ENCODE measurements at places on chromosomes 5 and 9.

GRCh38 chr9:37390759-37391158 lies 31.7 kb upstream of the GRHPR start:
- no peak for DNase-seq

DNA sequence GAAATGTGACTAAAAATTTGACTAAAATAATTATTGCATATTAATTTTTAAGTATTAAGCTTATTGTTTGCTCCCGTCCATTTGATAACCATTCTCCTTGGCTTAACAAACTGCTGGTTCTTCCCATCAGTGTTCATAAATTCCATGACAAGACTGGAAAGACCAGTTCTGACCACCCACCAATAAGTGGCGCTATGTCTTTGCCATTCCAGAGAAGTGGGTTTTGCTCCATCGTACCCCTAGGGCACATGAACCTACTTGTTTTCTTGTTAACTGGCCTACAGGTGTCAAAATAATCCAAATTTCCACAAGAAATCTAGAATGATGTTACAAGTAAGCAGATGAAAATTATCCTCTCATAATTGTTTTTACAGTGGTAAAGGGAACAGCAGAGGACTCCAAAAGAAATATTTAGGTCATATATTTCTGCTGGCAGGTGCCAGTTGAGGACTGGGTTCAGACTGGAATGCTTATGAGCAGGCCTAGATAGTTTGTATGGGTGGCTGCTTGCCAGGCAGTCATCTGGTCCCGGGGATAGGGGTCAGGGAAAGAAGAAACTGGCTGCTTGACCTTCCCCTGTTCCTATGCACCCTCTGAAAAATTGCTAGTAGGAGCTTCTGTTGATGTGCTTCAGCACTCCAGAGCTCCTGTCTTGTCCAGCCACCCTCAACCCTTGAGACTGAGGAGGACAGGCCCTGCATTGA lies 283.1 kb upstream of the ADAMTSL1 start:
- DNase-seq = no peak

- DNase-seq = no peak
Observed at GRCh38 chr9:9498128-9498527, 1114.7 kb downstream of the PTPRD start.

GRCh38 chr5:137599457-137599856 lies 100.3 kb upstream of the SPOCK1 start:
- no peak for DNase-seq

- DNase-seq = no peak
Observed at GRCh38 chr9:87063871-87064270, 116.6 kb upstream of the GAS1 start.

- no peak for DNase-seq
Observed at GRCh38 chr5:30121043-30121442, 1072.4 kb upstream of the CDH6 start.

- no peak for DNase-seq
Observed at GRCh38 chr5:161030229-161030628, 178.2 kb upstream of the ATP10B start.

DNA sequence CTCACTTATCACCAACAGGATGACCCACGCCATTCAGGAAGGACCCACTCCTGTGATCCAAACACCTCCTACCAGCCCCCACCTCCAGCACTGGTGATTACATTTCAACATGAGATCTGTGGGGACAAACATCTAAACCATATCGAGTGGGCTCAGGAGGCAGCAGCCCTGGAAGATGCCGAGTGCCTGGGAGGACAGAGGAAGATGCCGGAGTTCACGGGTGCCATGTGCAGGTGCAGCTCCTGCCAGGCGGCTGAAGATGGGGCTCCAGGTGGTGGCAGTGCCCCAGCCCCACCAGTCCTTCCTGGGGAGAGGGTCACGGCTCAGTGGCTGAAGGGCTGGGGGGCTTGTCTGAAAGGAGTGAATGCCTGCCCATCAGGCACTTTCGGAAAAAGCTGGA lies 6.1 kb upstream of the CEP72 start:
- no peak for DNase-seq

GRCh38 chr5:134509308-134510040 lies 16.0 kb upstream of the JADE2 start:
- DNase-seq = peak; percentile 29

GRCh38 chr9:92265154-92265553 lies 28.3 kb downstream of the IARS1 start:
- DNase-seq = no peak

GRCh38 chr5:75108515-75108914 lies 56.2 kb upstream of the GCNT4 start:
- no peak for DNase-seq

DNA sequence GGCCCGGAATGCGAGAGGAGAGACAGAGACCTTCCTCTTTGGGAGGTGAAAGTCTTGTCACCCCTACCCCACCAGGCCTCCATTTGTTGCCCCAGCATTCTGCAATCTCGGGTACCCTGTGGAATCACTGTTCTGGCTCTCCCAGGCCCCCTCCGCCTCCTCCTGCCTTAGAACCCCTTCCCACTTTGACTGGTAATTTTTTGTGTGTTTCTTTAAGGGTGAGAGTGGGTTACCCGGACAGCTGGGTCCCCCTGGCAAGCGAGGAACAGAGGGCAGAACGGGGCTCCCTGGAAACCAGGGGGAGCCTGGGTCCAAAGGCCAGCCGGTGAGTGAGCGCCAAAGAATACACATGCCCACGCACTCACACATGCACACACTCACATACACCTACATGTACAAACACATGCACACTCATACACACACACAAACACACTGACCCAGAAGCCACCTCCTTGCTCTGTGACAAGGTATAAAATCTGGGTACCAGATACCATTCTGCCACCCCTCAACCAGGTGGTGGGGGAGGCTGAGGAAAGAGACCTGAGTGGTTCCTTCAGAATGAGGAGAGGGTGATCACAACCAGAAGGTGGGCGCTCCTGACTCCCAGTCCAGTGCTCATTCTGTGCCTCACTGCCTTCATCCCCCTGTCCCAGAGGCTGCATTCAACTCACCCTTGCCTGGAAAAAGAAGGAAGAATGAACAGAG lies 30.9 kb upstream of the ORM1 start:
- no peak for DNase-seq
